ENCODE measurements at places on chromosomes 13 and 19.

DNA sequence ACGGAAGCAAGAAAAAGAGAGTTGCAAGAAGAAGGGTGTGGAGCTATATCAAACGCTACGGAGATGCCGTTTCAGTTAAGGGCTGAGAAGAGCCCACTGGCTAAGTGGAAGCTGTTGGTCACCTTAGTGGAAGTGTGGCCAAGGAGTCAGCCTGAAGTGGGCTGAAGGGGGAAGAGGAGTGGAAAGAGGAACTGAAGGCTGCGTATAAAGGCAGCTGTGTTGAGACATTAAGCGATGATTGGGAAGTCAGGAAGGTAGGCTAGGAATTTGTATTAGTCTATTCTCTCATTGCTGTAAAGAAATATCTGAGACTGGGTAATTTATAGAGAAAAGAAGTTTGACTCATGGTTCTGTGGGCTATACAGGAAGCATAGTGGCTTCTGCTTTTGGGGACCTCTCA is 14.1 kb upstream of the FRY start:
- no peak overlapping the region for H3K4me3 ChIP-seq
- no peak for DNase-seq
- peaks cover 3% of the 10 kb centered on the region for H3K4me1 ChIP-seq
- no peaks in the 10 kb centered on the region for H3K36me3 ChIP-seq

GRCh38 chr19:15629003-15629880 is 11.5 kb upstream of the CYP4F3 start:
- peak; percentile 85 for DNase-seq
- H3K27ac ChIP-seq = no peak overlapping the region
- no peak overlapping the region for H3K4me3 ChIP-seq
- no peaks in the 10 kb centered on the region for H3K4me1 ChIP-seq
- H3K36me3 ChIP-seq = no peaks in the 10 kb centered on the region

- no peaks in the 10 kb centered on the region for H3K4me1 ChIP-seq
- H3K27me3 ChIP-seq = no peaks in the 10 kb centered on the region
- H3K4me3 ChIP-seq = no peak overlapping the region
- no peak overlapping the region for H3K27ac ChIP-seq
- H3K36me3 ChIP-seq = no peaks in the 10 kb centered on the region
Measured at GRCh38 chr13:113788413-113789135, 29.5 kb downstream of the TMEM255B start.

- H3K36me3 ChIP-seq = no peaks in the 10 kb centered on the region
- no peaks in the 10 kb centered on the region for H3K4me1 ChIP-seq
- no peak overlapping the region for H3K4me3 ChIP-seq
- no peak overlapping the region for H3K27ac ChIP-seq
- H3K27me3 ChIP-seq = no peaks in the 10 kb centered on the region
Measured at GRCh38 chr13:35839806-35840205, 291.4 kb downstream of the DCLK1 start.

- no peaks in the 10 kb centered on the region for H3K36me3 ChIP-seq
- H3K27me3 ChIP-seq = no peaks in the 10 kb centered on the region
- H3K4me1 ChIP-seq = no peaks in the 10 kb centered on the region
Measured at GRCh38 chr13:24306632-24307031, 2.7 kb upstream of the C1QTNF9 start.

GRCh38 chr19:38283271-38283670 is 18.9 kb downstream of the SPINT2 start:
- no peak for DNase-seq
- no peak overlapping the region for H3K4me3 ChIP-seq

DNA sequence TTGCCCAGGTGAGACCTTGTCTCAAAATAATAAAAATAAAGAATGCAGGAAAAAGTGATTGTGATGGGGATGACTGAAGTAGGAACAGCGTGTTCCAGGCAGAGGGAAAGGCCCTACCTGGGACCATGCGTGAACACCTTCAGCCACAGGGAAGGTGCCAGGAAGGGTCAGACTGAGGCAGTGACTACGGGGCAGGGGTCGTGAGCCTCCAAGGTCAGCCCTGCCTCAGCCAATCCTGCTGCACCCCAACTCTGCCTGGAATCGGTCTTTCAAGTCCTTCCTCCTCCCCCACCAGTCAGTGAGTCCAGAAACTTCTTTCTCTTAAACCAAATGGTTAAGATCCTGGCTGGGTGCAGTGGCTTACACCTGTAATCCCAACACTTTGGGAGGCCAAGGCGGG is 16.1 kb upstream of the TLE2 start:
- H3K4me3 ChIP-seq = no peak overlapping the region
- no peaks in the 10 kb centered on the region for H3K27me3 ChIP-seq
- H3K27ac ChIP-seq = no peak overlapping the region
- no peak for DNase-seq
- H3K36me3 ChIP-seq = no peaks in the 10 kb centered on the region

- DNase-seq = no peak
- H3K4me1 ChIP-seq = peaks cover 17% of the 10 kb centered on the region
- no peaks in the 10 kb centered on the region for H3K36me3 ChIP-seq
- H3K4me3 ChIP-seq = peak overlapping the region; percentile 67
- H3K27me3 ChIP-seq = peaks cover 95% of the 10 kb centered on the region
Measured at GRCh38 chr19:30228113-30228834, 143.9 kb upstream of the ZNF536 start.

- no peaks in the 10 kb centered on the region for H3K4me1 ChIP-seq
- no peaks in the 10 kb centered on the region for H3K36me3 ChIP-seq
- no peaks in the 10 kb centered on the region for H3K27me3 ChIP-seq
- no peak overlapping the region for H3K27ac ChIP-seq
- no peak overlapping the region for H3K4me3 ChIP-seq
- DNase-seq = no peak
Measured at GRCh38 chr13:25178070-25178469, 6.0 kb upstream of the AMER2 start.

DNA sequence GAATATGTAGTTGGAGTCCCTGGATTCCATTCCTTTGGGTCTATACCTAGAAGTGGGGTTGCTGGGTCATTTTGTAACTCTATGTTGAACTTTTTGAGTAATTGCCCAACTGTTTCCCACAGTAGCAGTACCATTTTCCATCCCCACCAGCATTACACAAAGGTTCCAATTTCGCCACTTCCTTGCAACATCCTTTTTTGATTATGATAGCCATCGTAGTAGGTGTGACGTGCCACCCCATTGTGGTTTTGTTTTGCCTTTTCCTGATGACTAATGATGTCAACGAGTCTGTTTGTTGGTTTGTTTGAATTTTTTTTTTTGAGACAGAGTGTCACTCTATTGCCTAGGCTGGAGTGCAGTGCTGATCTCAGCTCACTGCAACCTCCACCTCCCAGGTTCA is 3.3 kb upstream of the PEX11G start:
- no peak overlapping the region for H3K4me3 ChIP-seq
- DNase-seq = no peak
- no peak overlapping the region for H3K27ac ChIP-seq

GRCh38 chr19:12838886-12839756 is 806 bp downstream of the MAST1 start:
- no peaks in the 10 kb centered on the region for H3K36me3 ChIP-seq
- H3K27ac ChIP-seq = no peak overlapping the region
- H3K4me3 ChIP-seq = peak overlapping the region; percentile 47
- H3K27me3 ChIP-seq = peaks cover 96% of the 10 kb centered on the region
- no peak for DNase-seq

GRCh38 chr13:31514932-31515331 is 224.4 kb upstream of the RXFP2 start:
- H3K36me3 ChIP-seq = no peaks in the 10 kb centered on the region
- no peaks in the 10 kb centered on the region for H3K4me1 ChIP-seq
- H3K27ac ChIP-seq = no peak overlapping the region
- no peak overlapping the region for H3K4me3 ChIP-seq
- H3K27me3 ChIP-seq = no peaks in the 10 kb centered on the region

GRCh38 chr13:71924931-71925330 is 57.9 kb upstream of the DACH1 start:
- DNase-seq = no peak
- no peaks in the 10 kb centered on the region for H3K4me1 ChIP-seq
- no peak overlapping the region for H3K27ac ChIP-seq
- H3K36me3 ChIP-seq = no peaks in the 10 kb centered on the region

- H3K36me3 ChIP-seq = no peaks in the 10 kb centered on the region
- peaks cover 11% of the 10 kb centered on the region for H3K4me1 ChIP-seq
- no peak overlapping the region for H3K4me3 ChIP-seq
- DNase-seq = no peak
- no peak overlapping the region for H3K27ac ChIP-seq
- peaks cover 22% of the 10 kb centered on the region for H3K27me3 ChIP-seq
Measured at GRCh38 chr19:485583-486236, 10.6 kb upstream of the MADCAM1 start.

DNA sequence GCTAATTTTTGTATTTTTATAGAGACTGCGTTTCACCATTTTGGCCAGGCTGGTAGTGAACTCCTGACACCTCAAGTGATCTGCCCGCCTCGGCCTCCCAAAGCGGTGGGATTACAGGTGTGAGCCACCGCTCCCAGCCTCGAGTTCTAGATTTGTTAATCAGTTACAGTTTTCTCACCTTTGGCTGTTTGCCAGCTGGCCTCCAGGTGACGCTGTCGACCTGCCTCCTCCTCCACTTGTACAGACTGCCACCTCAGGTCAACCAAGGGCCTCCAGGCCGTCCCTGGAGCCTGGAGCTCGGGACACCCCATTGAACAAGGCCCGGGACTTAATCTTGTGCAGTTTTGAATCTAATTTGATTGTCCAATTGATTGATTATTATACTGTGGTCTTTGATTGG is 45.5 kb downstream of the IER2 start:
- no peak for DNase-seq
- no peak overlapping the region for H3K27ac ChIP-seq
- no peak overlapping the region for H3K4me3 ChIP-seq
- no peaks in the 10 kb centered on the region for H3K27me3 ChIP-seq
- no peaks in the 10 kb centered on the region for H3K36me3 ChIP-seq
- H3K4me1 ChIP-seq = no peaks in the 10 kb centered on the region

GRCh38 chr13:100540621-100541020 is 48.0 kb downstream of the GGACT start:
- H3K4me1 ChIP-seq = peaks cover 6% of the 10 kb centered on the region
- no peaks in the 10 kb centered on the region for H3K36me3 ChIP-seq
- H3K27me3 ChIP-seq = no peaks in the 10 kb centered on the region
- DNase-seq = no peak

DNA sequence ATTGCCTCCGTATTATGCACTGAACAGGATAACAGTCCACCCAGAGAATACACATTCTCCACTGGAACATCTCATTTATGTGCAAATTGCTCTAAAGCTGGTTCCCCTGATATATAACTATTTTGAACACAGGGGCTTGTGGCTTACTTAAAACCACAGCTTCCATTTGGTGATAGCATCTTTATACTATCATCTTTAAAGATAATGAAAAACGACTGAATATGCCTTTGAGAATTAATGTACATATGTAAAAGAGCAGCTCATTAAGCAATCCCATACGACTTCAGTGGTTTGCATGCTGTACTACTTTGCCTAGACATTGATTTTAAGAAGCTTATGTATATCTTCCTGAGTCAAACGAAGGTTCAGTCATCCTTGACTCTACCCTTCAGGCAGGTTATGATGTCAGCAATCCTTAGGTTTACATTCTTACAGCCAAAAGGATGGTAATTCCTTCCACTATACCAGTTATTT is 40.8 kb downstream of the BRD4 start:
- no peaks in the 10 kb centered on the region for H3K27me3 ChIP-seq
- no peak overlapping the region for H3K4me3 ChIP-seq
- peaks cover 99% of the 10 kb centered on the region for H3K4me1 ChIP-seq
- H3K36me3 ChIP-seq = no peaks in the 10 kb centered on the region
- no peak overlapping the region for H3K27ac ChIP-seq

DNA sequence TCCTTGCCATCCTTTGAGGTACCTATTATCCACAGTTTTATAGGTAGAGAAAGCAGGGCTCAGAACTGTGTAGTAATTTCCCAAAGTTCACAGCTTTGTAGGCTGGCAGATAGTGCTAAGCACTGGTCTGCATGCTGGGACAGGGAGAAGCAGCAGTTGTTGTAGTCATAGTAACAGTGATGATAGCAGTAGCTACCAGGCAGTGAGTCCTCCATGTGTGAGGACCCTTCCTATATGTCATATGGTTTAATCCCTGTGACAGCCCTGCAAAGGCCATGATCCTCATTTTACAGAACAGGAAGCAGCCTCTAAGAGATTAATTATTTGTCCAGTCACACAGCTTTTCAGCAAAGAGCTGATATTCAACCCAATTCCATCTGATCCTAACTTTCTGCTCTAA is 21.0 kb downstream of the SERP2 start:
- no peak overlapping the region for H3K4me3 ChIP-seq
- H3K27me3 ChIP-seq = no peaks in the 10 kb centered on the region
- no peak overlapping the region for H3K27ac ChIP-seq

All from psoas muscle (tissue), 8 donors.